Kidney epithelial cell (primary cell): ENCODE measurements at places on chromosomes 16 and 17.

GRCh38 chr17:78172249-78173051 is 4.1 kb downstream of the SYNGR2 start:
- no peak for DNase-seq

- DNase-seq = no peak
These were observed 27.1 kb downstream of the ARSG start for GRCh38 chr17:68318103-68318991.

DNA sequence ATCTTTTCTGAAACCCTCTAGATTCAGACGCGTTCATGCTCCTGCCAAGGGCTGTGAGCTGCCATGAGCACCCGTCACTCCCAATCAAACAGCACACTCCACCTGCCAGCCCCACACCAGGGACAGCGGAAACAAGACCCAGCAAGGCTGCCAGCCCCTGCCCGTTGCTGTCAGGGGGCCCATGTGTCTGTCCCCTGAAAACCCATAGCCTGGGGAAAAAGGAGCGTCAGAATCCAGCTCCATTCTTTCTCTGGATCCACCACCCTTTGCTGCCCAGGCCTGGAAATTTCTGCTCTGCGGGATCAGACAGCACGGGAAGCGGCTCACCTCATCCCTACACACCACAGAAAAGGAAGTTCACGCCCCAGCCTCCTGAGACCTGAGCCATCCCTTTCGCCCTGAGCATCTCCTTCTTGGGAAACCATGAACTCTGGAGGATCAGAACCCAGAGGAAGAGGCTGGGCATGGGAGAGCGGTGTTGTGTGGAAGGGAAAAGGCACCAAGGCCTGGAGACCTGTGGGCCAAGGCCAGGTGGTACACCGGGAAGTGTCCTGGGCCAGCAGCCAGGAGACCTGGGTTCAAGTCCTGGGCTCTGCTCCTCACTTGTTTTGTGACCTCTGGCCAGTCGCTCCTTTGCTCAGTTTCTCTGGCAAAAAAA is 51.5 kb upstream of the RCVRN start:
- DNase-seq = no peak

DNA sequence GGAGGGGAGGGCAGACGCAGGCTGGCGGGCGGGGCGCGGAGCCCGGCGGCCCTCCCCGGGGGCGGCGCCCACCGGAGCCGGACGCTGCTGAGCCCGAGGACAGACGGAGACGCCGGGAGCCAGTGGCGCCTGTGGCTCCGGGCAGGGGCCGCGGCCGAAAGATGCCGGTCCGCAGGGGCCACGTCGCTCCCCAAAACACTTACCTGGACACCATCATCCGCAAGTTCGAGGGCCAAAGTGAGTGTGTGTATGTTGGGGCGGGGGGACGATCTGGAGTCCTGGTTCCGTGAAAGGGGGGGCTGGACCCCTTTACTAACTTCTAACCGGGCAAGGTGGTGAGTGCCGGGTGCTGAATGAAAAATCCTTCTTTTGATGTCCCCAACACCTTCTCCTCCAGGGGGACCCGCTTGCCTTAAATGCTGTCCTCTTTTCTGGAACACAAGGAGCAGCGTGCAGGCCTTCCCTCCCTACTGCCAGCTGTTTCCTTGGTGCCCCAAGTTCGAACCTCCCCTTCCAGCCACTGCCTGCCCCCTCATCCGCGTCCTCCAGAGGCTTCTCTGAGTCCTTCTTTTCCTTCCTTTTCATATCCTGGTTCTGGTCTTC is at the start of gene KCNH6:
Gene KCNH6, plus strand, starts transcription at position 106 of the 603 bp plus-strand sequence. Its CDS starts 56 bp downstream, at position 162.
- DNase-seq = no peak

DNA sequence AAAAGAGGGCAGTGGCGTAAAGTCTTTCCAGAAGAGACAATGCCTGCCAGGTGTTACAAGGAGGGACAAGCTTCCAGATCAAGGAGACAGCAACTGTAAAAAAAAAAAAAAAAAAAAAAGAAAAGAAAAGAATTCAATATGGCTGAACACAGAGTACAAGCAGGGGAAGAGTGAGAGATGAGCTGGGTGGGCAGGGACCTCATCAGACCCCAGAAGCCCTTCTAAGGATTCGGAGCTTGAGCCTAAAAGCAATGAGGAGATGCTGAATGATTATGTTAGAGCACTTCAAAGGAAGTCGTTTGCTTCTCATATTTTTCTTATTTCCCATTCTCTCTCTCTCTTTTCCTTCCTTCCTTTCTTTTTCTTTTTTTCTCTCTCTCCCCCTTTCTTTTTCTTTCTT is 103.0 kb downstream of the YPEL2 start:
- DNase-seq = no peak

- DNase-seq = no peak
These were observed 3.6 kb upstream of the TBX2 start for GRCh38 chr17:61395983-61396585.

GRCh38 chr17:55228683-55229192 is 36.0 kb upstream of the HLF start:
- no peak for DNase-seq

DNA sequence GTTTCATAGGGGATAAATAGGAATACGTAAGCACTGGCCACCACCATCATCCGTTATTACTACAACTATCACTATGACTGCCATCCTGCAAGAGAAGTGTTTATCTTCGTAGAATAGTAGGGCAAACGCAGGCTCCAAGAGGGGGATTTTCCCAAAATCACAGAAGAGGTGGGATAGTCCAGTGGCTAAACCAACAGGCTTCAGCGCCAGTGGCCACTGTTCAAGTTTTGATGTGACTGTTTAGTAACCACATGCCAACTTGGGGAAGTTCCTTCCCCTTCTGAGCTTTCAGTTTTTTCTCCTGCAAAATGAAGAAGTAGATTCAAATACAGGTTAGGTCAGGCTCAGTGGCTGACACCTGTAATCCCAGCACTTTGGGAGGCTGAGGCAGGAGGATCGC is 60.7 kb upstream of the GRIN2A start:
- no peak for DNase-seq

DNA sequence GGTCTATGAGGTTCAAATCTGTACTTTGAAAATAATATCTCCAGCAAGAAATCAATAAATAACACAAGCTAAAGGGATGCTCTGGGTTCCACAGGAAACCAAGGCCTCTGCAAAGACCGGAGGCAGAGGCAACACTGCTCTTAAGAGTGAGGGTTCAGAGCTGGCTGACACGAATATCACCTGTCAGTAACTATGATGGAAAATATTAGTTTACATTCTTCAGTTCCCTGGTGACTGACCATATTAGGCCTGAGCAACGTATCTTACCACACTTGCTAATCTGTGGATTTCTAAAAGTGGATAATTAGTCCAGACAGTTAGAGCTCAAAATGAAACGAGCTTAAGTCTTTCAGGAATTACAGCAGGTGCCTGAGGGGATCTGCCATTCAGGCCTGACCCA is 459.3 kb downstream of the HS3ST3B1 start:
- DNase-seq = no peak

DNA sequence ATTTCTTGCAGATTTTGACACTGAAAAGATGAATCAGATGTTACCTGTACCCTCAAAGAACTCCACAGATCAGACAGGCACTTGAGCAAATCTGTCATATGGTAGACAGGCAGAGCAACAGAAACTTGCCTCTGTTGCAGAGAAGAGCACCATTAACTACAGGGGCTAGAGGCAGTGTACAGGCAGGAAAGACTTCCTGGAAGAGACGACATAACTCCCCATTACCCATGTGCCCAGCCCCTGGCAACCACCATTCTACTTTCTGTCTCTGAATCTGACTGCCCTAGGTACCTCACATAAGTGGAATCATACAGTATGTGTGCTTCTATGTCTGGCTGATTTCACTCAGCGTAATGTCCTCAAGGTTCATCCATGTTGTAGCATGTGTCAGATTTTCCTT is 15.5 kb downstream of the GFOD2 start:
- DNase-seq = no peak

DNA sequence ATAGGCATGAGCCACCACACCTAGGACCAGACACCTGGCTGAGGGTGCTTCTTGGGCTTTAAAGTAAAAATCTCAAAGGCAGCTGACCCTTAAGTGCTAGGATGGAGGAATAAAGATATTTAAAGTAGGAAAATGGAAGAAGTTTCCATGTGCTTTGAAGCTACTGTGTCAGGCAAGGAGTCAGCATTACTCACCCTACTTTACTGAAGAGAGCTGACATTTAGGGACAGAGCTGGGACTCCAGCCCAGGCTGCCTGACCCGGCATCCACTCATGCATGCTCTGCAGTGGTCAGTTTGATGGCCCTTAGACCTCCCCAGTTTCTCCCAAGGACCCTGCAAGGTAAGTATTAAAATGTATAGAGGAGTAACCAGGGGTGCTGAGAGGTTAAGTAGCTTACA is 124.7 kb upstream of the PLCG2 start:
- DNase-seq = no peak

- DNase-seq = no peak
These were observed 94.8 kb upstream of the AKTIP start for GRCh38 chr16:53597776-53598175.

DNA sequence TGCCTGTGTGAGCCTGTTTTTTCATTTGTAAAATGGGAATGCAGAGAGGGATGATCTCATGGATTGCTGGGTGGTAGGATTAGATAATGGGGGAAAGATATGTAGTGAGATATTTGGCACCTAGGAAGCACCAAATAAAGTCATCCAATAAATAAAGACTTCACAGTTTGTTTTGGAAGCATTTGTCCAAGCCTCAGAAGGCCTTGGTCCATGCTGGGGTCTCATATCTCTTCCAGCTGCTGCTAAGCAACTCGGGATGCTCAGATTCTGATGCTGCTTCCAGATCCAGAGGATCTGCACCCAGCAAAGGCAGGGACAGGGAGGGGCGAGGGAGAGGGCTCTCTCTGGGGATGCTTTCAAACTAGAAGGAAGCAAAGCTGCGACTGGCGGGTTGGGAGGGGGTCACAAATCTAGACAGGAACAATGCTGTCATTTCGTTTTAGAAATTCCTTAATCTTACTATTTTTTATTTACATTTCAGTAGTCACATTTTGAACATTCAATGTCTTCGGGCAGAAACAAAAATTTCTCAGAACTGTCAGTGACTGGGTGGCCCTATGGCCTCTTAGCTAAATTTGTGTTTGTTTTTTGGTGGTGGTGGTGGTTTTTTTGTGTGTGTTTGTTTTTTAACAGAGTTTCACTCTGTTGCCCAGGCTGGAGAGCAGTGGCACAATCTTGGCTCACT is 114.9 kb upstream of the CDH5 start:
- DNase-seq = no peak

DNA sequence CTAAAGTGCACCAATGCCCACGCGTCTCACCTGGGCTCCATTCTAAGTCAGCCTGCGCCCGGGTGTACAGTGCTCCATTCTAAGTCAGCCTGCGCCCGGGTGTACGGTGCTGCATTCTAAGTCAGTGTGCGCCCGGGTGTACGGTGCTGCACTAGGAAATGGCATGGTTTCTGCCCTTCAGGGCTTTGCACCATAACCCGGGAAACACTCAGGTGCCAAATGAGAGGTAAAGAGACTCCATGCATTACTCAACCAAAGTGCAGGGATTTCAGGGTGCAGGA is 29.2 kb upstream of the FASN start:
- DNase-seq = no peak

GRCh38 chr17:7213895-7214299 is 5.7 kb downstream of the DLG4 start:
- DNase-seq = no peak

- DNase-seq = peak; percentile 77
These were observed 827 bp downstream of the CDK10 start for GRCh38 chr16:89687092-89687940.

DNA sequence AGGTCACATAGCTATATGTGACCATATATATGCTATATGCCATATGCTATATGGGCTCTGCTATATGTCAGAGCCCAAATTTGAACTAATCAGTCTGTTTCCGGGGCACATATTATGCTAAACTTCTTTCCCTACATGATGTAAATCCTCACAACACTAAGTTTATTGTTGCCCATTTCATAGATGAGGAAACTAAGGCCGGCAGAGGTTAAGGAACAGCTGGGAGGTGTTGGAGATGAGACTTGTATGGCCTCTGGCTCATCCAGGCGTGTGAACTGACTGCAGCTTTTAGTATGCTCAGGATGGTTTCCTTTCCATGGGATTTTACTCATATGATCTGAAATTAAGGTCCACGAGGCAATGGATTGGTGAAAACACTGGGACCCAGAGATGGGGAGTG is 17.5 kb upstream of the CNOT1 start:
- DNase-seq = no peak

DNA sequence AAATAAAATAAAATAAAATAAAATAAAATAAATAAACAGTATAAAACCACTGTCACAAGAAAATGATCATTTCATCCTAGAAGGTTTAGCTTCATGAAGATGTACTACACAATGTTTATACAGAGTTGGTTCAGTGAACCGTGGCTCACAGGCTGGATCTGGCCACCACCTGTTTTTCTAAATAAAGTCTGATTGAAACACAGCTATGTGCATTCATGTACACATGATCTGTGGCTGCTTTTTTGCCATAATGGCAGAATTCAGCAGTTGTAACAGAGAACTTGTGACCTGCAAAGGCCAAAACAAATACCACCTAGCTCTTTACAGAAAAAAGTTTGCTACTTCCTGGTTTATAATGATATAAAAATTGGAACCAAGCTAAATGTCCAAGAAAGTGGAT is 12.6 kb upstream of the RPRML start:
- DNase-seq = no peak

DNA sequence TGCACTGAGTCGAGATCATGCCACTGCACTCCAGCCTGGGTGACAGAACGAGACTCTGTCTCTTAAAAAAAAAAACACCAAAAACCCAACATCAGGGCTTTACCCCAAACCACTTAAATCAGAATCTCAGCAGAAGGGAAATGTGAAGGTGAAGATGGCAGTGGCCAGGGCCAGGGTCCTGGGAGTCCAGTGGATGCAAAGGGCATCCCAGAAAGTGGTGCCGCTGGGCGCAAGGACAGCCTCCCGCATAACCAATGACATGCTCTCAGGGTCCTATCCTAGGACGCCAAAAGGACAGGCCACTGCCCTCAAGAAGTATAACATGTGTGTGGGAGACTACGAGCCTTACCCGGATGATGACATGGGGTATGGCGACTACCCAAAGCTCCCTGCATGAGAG is 7.9 kb downstream of the TUBD1 start:
- no peak for DNase-seq

GRCh38 chr17:63431939-63432804 is 13.9 kb downstream of the CYB561 start:
- DNase-seq = no peak

DNA sequence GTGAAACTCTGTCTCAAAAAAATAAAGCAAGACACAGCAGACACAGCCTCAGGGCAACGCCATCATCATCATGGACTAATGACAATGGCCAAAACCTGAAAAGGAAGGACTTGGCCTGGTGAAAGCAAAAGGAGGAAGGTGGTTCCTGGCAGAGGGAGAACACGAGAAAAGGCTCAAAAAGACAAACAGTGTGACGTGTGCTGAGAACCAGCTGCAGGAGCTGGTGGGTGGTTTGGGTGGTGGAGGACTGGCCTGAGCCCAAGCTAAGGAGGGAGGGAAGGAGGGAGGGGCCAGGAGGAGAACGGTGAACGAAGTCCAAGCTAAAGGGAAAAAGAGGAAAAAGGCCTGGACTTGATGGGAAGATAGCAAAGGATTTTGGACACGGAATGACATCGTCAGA is 85.1 kb downstream of the SLC39A11 start:
- no peak for DNase-seq
